Activated T-cell treated with anti-CD3 and anti-CD28 coated beads for 1 hour (primary cell): ENCODE measurements at places on chromosomes 12 and 14.

DNA sequence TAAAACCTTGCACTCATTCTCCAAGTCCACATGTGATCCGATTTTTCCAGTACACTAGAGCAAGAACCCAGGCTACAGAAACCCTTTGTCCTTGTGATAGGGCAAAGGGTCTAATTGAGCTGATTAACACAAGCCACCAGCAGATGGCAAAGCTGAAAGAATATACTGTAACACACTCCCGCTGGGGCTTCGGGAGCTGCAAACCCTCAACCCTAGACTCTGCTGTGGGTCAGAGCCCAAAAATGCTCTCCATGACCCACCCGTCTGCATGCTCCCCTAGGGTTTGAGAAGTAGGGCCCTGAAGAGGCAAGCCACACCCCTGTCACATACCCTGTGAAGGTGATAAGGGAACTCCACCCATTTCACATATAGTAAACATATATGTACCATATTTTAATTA lies 33.6 kb upstream of the PCNX1 start:
- DNase-seq, result no peak

- no peak for DNase-seq
Measured at GRCh38 chr12:125228519-125229260, 163.5 kb downstream of the AACS start.

- no peak for DNase-seq
Measured at GRCh38 chr12:60231976-60232907, 636.4 kb downstream of the SLC16A7 start.

DNA sequence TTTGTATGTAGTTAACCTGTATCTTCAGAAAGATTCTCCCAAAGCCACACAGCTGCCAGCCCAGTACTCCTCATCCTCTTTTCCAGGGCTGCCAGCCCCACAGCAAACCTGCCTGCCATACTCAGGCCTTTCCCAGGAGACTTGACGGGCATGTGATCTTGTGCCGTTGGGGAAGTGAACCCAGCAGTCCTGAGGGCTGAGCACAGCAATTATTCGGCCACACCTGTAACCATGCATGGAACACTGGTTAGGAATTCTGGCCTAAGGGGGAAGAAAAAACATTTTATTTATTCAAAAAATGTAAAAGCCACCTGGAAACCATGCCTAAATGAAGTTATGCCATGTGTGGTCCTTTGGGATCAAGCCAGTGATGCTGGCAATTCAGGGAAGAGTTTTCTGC lies 145.3 kb downstream of the GRIN2B start:
- DNase-seq, result no peak

DNA sequence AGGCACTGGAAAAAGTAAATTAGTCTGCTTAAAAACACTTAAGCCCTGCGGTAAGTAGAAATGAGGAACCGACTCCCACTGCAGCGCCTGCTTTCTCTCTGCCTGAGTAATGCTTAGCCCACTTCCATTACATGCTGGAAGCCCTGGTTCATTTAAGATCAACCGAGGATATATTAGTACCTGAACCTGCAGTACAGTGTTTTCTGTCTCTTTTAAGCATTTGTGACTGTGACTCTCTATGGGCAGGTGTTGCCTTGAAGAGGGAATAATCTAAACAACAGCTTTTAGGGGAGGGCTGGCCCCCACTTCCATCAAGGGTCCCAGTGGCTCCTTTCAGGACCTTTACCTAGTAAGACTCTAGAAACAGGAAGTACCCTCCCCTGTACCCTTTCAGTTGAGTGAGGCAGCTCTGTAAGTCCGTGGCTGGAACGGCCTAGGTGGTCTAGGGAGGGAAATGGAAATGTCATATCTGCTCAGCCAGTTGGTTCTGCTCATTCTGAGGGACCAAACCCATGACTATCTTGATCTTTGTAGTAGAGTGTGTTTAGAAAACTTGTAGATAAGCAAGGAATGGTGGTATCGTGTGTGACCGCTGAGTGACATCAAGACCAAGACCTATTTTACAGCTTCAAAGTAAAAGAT lies 56.2 kb downstream of the FNTB start:
- no peak for DNase-seq
